ENCODE measurements at places on chromosomes 13 and 19. TPM values are rescaled to one million over a fixed set of nuclear protein-coding genes. Genes with fewer than 3 reads are reported as not detected.

DNA sequence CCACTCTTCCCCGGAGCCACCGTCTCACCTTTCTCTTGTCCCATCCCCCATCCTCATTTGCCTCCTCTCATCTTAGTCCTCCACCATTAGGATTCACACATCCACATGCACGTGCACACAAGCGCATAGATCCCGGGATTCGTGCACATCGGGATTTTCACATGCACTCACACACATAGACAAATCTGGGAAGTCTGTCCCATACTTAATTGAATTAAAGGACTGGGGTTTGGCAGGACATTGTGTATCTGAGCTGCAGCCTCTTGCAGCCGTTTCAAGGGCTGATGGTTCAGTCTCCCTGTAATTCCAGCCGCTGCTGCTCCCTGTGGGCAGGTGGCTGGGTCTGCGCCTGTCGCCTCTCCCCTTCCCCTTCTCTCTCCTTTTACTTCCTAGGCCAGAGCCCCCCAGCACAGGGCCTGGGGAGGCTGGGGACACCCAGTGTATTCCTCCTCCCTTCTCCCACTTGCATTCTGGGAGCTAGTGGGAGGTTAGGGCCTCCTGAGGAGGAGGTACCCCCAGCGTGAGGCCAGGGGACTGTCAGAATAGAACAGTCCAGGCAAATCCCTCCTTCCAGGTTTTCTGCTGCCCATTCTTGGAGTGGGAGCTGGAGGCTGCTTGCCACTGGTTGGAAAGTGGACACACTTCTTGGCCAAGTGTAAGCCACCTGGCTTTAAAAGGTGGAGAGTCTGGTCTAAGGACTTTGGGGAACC lies 43.6 kb downstream of the LYL1 start:
- no peak for DNase-seq

GRCh38 chr13:59363313-59363712 lies 800.4 kb downstream of the DIAPH3 start:
- DNase-seq = no peak

DNA sequence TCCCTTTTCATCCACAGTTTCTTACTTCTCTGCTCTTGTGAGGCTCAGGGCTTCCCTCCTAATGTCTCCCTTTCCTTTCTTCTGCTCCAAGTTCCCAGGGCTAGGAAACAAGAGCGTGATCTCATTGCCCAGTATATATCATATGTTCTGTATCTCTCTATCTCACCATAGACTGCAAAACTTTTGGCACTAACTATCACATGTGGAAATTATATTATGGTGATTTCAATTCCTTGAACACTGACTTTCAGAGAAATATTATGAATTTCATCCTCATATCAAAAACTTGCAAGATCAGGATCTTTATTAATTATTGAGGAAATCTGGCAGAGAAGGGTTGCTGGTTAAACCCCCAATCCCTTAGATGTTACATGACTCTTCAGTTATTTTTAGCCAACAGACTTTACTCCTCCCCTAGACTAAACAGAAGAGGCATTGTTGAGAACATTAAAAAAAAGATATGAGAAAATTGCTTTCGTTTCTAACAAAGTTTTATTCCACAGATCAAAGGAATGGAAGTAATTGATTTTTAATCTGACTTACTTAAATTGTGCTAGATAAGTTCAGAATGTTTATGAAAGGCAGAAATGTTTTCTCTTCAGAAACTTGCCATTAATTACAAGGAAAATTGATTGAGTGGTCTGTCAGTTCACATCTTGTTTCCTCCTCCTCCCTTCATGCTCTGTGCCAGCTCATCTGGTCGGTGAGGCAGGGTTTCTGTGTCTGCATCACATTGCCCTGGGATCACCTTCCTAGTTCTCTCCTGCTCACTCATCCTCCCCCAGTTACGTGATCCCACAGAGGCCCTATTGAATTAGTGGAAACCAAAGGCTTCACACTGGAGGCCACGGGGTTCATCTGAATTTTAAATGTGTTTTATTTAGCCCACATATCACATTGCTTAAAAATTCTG lies 378.5 kb downstream of the LMO7 start:
- no peak for DNase-seq

DNA sequence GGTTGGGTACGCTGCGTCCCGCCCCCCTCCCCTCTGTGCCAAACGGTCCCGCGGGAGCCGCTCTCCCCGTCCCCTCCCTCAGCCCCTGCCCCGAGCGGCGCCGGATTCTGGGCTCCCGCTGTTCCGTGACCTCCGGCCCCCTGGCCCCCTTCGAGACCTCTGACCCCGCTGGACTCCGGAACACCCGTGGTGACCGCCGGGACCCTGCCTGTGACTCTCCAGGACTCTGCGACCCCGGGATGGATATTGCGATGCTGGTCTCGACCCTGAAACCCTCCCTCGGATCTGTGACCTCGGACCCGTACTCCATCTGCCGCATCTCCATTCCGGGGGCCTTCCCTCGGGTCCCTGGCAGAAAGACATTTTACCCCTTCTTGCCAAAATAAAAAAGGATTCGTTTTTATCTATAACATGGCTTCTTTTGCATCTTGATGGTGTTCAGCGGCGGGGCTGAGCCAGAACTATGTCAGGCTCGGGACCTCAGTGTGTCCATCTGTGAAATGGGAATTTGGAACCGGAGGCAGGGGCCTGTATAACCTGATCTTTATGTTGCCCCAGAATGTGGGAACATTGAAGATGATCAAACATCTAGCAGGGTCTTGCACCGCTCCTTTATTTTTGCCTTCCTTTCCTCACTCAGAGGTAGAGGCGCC lies 654 bp upstream of the MEGF8 start:
- no peak for DNase-seq

DNA sequence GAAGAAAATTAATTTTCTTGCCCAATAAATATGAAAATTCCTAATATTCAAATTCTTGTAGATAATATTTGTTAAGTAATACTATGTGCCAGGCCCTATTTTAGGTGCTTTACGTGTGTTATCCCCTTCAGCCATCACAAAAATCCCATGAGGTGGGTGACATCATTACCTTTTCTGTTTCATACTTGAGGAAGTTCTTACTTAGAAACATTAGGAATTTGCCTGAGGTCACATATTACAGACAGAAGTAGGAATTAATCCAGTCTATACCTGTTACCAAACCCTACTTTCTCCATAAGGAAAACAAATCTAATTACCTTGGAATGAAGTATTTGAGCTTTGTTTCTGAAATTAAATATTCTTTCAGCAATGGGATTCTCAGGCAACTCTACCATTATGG lies 336.1 kb downstream of the GPC6 start:
- DNase-seq = no peak

- DNase-seq = no peak
Measured at GRCh38 chr13:81726037-81726726, 1385.3 kb upstream of the SPRY2 start.

DNA sequence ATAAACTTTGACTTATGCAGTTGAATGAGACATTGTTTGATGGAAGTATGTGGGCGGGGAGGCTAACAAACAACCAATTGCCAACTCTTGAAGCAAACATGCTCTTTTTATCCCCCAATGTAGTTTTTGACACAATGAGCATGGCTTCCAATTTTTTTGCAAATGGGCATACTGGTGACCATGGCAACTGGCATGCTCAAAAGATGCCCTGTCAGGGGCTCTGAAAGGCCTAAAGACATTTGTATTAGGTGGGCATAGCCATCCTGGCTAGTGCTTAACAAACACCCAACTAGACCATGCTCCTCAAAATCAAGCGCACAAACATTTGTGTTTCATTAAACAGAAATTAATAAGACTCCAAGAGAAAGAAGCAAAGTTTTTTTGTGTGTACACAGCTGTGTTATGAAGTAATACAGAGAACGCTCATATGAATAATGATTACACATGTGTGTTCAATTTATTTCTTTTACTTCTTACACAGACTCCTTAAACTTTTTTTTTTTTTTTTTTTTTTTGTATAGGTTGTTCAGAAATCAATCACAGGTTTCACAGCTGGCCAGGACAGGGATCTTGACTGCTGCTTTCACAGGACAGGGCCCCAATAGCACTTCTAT lies 95.6 kb downstream of the DLEU7 start:
- DNase-seq = no peak

GRCh38 chr13:113951246-113951999 lies 22.5 kb downstream of the C13orf46 start:
- DNase-seq = peak; percentile 88

DNA sequence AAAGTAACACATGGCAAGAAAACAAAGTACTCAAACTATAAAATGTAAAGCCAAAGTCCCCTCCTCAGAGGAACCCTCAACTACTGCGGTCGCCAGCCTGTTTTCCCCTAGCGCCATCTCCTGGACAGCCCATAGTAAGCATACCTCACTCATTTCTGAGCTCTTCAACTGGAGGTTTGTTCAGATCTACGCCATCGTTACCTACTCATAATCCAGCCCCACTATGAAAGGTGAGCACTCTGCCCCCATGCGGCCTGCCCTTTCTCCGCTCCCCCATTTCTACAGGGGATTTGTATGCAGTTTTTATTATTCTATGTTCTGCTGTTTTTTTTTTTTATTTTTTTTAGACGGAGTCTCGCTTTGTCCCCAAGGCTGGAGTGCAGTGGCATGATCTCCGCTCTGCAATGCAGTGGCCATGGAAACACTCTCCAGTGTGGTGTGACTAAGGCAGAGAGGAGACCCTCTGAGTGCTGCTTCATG lies 26.2 kb downstream of the OPA3 start:
- peak; percentile 67 for DNase-seq

GRCh38 chr19:4707956-4708650 lies 15.5 kb downstream of the DPP9 start:
- no peak for DNase-seq

DNA sequence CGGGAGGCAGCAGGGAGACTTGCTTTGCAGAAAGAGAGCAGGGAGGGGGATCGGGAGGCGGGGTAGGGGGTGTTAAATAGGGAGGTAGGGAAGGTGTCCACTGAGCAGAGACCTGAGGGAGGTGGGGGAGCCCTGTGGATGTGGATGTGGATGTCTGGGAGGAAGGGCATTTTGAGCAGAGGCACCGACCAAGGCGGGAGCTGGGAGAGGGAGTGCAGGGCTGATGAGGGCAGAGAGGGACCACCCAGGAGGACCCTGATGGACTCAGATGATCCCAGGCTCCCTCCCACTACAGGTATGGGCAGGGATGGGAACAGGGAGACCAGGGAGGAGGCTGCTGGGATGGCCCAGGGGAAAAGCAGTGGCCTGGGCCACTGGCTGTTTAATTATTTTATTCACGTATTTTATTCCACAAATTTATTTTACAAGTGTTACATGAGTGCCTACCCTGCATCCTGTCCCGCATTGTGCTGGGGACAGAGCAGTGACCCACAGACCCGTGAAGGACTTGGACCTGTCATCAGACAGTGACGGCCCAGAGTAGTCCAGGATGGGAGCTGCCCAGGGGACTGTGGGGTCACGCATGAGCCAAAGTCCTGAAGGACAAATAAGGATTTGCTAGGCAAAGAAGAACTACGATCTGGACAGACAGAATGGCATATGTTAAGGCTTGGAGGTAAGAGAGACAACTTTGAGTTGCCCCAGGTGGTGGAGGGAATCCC lies 5.3 kb downstream of the GRAMD1A start:
- DNase-seq = no peak

DNA sequence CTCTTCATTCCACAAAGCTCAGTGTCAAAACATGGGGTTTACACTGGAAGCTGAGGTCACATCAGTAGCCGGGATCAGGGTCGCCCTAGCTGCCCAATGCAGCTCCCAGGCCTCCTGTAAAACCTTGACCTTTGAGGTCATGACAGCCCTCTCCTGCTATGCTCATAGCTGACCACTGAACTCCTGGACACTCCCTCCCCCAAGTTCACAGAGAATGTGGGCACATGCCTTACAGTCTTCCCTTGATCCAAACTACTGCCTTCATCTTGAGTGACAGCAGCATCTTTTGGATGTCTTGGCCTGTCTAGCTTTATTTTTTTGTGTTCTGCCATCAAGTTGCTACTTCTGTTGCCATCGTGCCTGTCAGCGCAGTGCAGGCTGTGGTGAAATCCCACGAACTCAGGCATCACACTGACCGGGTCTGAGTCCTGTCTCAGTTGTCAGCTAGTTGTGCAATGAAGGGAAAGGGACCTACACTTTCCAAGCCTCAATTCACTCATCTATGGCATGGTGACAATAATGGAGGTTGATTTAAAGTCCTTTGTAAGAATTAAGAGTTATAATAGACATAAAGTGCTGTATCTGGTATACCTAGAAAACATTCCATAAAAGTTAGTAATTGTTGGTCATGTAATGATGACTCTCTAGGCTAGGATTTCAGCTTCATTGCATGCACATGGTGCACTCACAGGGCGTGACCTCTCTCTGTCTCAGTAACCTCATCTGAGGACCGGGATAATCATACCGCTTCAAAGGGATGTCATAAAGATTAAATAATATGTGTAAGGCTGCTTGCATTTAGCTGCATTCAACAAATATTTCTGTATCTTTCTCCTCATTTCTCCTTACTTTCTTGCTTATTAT lies 16.4 kb upstream of the ALOX5AP start:
- no peak for DNase-seq

DNA sequence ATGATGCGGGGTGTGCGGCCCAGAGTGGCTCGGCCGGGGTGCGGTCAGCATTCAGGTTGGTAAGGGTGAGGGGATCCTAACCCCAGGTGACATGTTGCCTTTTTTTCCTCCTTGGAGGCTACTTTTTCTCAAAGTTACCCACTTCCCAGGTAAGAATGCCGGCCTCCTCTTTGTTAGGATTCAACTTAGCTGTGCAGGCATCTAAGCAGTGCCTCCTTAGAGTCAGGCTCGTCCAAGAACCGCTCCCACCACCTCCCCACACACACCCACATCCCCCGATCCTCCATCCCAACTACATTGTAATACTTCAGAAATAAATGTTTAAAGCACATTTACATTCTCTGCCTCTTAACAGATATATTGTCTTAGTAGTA lies 733 bp upstream of the ENOX1 start:
- no peak for DNase-seq

- no peak for DNase-seq
Measured at GRCh38 chr19:38377052-38377451, 2.7 kb downstream of the PSMD8 start.

- DNase-seq = no peak
Measured at GRCh38 chr13:24692561-24692960, 12.4 kb downstream of the ATP12A start.

Gene GIPR
- 6.8 TPM for total RNA-seq

Gene OR4F17
- total RNA-seq = 0.65 TPM

Gene ZFP36
- total RNA-seq = 235 TPM

Gene SCGB2B2
- 0.24 TPM for total RNA-seq

Gene LRP3
- 26.2 TPM for total RNA-seq
